Activated gamma-delta T cell treated with Interleukin-2 at 50 U/mL for 16 hours (primary cell): ENCODE measurements at places on chromosomes 5 and 9.

- DNase-seq: no peak
Observed at GRCh38 chr5:61004448-61004847, 59.4 kb downstream of the NDUFAF2 start.

- no peak for DNase-seq
Observed at GRCh38 chr5:53089481-53089991, 20.0 kb downstream of the MOCS2 start.

GRCh38 chr5:128303593-128303992, 220.0 kb downstream of the SLC12A2 start:
- no peak for DNase-seq

DNA sequence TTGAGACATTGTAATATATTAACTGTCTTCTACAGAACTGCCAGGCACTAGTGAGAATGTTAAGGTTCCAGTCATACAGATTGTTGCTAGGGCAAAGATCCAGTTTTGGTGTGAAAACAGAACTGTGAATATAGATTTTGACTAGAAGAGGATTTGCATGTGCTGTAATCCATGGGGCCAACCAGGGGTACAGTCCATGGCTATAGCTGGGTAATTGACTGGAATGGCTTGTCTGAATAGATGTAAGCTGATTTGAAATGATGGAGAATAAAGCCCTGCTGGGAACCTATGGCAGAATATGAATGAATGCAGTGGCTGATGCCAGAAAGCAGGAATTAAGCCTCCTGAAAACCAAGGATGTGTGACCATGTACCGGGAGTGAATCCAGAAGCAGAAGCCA, 748.5 kb upstream of the CDH10 start:
- no peak for DNase-seq

GRCh38 chr9:111978616-111979015, 82.0 kb downstream of the UGCG start:
- DNase-seq: no peak

DNA sequence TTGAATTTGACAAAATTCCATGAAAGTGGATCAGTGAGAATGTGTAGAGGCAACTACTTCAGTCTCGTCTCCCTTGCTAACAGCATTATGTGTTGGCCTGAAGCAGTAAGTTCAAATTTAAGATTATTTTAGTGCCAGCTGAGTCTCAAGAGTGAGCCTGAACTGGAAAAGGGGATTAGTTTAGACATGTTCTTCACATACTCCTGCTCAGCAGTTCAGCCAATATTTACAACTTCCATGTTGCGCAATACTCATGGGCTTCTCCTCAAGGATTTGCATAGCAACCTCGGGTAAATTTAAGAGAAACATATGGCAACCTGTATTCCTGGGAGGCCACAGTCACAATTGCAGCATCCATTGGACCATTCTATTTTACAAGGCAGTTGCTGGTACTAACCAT, 553.8 kb downstream of the PTPRD start:
- DNase-seq: no peak

GRCh38 chr9:120927269-120928014, 846 bp upstream of the TRAF1 start:
- DNase-seq: no peak

DNA sequence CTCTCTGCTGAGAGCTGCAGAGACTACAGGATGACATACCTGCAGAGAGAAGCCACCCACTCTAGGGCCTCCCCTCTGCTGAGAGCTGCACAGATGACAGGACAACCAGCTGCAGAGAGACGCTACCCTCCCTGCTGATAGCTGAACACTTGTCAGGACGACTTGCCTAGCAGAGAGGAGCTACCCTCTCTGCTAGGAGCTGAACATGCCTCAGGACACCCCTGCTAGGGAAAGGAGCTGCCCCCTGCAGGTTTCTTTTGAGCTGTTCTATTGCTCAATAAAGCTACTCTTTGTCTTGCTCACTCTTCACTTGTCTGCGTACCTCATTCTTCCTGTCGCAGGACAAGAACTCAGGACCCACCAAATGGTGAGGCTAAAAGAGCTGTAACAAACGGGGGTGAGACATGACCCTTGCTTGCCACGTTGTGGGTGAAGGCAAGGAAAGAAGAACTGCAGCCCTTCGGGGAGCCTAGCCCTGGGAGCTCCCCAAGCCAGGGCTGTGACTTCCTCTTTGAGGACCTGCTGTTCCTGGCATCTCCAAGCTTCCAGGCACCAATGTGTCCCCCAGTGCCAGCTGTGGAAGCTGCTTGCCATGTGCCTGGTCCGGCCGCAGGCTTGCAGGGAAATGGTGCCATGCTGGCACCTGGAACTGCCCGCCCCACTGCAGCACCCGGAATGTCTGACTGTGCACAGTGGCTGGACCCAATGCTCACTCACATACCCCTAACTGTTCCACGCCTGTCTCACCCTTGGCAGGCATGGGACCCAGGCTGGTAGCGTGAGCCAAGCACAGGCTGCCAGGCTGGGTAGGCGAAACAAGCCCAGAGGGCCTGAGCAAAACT, 5.1 kb upstream of the TESK1 start:
- no peak for DNase-seq

DNA sequence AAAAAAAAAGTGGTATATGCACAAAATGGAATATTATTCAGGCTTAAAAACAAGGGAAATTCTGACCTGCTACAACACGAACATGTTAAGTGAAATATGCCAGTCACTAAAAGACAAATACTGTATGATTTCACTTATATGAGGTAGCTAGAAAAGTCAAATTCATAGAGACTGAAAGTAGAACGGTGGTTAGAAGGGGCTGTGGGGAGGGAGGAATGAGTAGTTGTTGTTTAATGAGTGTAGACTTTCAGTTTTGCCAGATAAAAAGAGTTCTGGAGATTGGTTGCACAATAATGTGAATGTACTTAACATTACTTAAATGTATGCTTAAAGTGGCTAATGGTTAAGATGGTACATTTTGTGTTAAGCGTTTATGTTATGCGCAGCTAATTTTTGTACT, 79.5 kb upstream of the IL12B start:
- DNase-seq: no peak

DNA sequence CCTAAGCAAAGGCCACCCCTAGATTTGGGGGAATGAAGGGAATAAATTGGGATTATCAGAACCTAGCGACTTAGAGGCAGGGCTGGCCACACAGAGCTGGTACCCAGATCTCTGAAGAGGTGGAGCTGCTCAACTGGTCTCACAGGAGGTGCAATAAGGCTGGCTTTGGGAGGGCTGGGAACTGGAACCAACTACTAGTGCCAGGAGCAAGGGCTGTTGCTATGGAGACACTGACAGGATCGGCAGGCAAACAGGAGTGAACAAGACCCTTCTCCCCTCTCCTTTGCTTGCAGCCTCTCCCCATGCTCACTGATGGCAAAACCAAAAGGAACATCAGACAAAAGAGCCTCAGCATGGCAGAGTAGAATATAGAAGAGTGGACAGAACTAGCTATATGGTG, 17.0 kb upstream of the WHRN start:
- DNase-seq: no peak

GRCh38 chr5:135599421-135600151, 20.8 kb upstream of the CXCL14 start:
- DNase-seq: no peak

GRCh38 chr5:119631660-119632059, 2.3 kb downstream of the FAM170A start:
- no peak for DNase-seq

- no peak for DNase-seq
Observed at GRCh38 chr5:95958310-95959014, 3.2 kb downstream of the ELL2 start.

GRCh38 chr5:130400091-130400490, 495.8 kb downstream of the CHSY3 start:
- DNase-seq: no peak

DNA sequence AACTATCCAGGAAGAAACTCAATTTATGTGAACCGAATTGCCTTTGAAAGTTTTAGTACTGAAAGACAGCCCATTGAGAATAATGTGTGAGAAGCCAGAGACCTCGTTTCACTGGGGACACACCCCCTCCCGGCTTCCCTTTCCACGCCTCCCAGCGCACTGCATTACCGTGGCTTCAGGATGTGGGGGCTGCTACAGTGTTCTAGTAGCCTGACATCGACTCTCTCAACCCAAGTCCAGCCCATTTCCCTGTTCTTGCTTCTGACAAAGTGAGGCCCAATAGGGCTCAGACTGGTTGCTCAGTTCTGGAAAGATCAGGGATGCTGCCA, 3.5 kb downstream of the PAX5 start:
- DNase-seq: no peak

GRCh38 chr5:172949426-172949825, 9.8 kb upstream of the RPL26L1 start:
- DNase-seq: no peak

DNA sequence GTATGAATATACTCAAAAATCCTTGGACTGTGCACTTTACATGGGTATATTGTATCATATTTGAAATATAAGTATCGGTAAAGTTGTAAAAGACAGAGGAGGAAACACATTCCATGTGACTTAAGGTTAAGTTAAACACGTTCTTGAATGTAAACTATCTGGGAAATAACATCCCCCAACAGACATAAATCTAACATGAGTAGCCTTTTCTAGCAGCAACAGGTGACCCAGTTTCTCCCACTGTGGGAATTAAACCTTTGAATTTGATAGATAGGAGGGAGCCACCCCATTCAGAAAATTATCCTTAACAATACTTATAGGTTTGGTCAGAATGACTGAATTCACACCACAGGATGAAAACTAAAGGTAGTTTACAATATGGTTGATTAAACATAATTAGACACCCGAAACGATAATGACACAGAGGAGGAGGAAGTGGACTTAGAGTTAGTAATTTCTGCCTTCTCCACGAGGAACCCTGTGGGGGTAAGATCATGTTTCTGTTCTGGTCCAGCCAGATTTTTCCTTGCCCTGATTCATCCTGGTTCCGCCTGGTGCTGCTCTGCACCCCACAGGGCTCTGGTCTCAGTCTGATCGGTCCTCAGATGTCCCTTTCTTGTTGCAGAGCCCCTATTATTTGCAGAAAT, 84.6 kb upstream of the DNAH5 start:
- DNase-seq: no peak

DNA sequence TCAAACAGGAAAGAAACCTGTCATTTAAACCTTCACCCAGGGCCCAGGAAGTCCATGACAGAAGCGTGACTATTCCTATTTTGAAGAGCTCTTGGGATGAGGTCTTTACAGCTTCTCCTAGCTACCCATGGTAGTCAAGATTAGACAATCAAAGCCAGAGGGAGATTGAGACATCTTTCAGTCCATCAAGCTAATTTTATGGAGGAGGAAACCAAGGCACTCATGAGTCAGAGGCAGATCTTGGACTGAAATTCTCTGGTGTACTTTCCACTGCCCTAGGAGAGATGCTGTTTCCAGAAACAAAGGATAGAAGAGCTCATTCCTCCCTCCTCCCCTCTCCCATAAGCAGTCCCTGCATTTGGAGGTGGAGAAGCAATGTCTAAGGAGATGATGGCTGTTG, 9.2 kb downstream of the TNFSF8 start:
- no peak for DNase-seq

GRCh38 chr9:104388071-104388470, 116.0 kb upstream of the OR13F1 start:
- DNase-seq: no peak

DNA sequence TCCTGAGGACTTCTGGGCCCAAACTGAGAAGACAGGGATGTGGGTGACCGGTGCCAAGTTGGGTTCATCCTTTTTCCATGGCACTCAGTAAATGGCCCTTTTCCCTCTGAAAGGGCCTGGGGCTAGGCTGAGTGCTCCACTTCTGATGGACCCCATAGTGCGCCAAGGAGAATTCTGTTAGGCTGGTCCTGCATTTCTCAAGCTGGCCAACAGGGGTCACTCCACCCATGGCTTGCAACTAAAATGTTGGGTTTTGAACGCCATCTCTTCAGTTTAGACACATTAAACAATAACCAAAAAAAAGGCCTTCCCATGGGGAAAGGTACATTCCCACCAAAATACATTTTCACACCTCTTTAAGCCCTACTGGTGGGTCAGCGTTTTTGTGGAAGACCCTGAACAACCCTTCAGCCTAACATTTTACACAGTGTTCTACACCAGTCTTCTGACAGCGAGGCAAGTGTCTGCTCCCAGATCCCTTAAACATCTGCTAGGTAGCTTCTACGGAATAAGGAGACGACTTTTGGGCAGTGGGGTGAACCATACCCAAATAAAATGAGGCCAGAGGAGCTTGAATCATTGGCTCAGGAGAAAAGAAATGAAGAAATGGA, 27.3 kb downstream of the CNTFR start:
- no peak for DNase-seq

GRCh38 chr9:114312513-114312875, 10.4 kb upstream of the ORM1 start:
- DNase-seq: no peak

GRCh38 chr9:14418301-14418940, 104.5 kb upstream of the NFIB start:
- no peak for DNase-seq

GRCh38 chr9:68507130-68507805, 33.4 kb downstream of the TMEM252 start:
- DNase-seq: no peak

DNA sequence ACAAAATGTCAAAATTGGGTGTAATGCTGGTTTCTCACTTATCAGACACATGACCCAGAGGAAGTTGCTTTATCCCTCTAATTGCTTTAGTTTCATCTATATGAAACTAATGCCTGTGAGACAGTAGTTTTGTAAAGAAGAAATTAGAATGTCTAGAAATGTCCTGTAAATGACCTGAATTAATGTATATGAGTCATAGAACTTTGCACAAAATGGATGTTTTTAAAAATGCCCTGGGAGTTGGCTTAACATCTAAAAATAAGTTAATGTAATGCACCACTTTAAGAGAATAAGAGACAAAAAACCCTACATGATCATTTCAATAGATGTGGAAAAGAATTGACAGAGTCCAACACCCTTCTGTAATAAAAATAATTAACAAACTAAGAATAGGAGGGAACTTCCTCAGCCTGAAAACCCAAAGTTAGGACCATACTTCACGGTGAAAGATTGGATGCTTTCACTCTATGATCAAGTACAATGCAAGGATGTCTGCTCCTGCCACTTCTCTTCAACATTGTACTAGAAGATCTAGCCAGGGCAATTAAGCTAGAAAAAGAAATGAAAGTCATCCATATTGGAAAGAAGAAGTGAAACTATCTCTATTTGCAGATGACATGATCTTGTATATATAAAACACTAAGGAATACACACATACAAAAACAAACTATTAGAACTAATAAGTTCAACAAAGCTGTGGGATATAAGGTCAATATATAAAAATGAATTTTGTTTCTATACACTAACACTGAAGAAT, 117.9 kb downstream of the MELK start:
- no peak for DNase-seq
